Memory B cell (primary cell): ENCODE measurements at places on chromosomes 3 and 15.

GRCh38 chr3:178685591-178685906, 149.3 kb downstream of the KCNMB2 start:
- DNase-seq, result no peak

GRCh38 chr3:66010739-66011655, 27.7 kb downstream of the MAGI1 start:
- DNase-seq, result no peak

DNA sequence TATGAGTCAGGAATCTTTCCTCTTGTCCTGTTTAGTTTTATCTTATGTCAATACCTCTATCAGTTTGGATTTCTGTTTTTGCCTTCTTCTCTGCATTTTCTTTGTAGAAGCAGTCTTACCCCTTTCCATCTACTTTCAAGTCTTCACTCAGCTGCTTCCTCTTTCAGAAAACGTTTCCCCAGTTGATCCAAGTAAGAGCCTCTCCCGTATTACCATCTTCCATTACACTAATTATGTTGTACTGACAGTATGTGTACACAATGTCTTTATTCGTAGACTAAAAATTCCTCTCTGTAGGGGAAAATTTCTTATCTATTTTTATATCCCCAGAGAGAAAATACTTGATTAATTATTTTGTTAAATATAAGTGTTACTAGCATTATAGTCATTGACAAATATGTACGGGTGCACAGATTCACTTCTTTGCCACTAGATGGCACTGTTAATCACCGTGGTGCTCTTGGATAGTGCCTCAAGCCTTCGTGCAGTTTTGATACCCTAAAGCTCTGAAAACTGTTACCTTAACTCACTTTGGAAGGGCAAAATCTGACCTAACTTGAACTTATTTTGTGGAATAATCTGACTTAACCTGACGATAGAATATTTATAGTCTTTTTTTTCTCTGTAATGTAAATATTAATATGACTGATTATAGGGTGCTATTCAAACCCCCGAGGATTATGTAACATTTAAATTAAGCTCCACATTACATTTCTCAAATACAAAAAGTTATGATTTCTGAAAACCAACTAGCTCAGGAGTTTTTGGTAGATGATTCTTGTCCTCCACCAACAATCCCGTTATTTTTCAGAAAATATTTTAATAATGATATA, 74.2 kb upstream of the POU1F1 start:
- DNase-seq, result peak; percentile 26

GRCh38 chr3:6860149-6860953, 564 bp upstream of the GRM7 start:
- DNase-seq, result no peak

DNA sequence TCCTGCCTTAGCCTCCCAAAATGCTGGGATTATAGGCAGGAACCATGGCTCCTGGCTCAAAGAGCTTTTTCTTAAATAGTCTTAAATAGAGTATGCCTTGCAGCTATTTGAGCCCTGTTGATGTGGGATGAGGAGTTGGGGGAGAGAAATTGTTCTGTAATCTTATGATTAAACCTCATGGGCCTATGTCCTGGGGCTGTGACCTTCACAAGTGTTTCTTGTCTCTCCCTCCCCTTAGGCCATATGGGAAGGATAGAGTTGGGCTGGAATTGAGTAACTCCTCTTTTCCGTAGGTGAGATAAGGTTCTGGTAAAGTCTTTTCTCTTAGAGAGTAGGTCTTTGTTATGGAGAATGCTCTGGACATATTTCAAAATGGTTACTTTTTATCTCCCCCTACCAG, 114.3 kb downstream of the ARNT2 start:
- no peak for DNase-seq

- DNase-seq, result no peak
Observed at GRCh38 chr3:122074621-122075265, 19.6 kb downstream of the CD86 start.

- no peak for DNase-seq
Observed at GRCh38 chr3:134858441-134859035, 63.5 kb downstream of the EPHB1 start.

DNA sequence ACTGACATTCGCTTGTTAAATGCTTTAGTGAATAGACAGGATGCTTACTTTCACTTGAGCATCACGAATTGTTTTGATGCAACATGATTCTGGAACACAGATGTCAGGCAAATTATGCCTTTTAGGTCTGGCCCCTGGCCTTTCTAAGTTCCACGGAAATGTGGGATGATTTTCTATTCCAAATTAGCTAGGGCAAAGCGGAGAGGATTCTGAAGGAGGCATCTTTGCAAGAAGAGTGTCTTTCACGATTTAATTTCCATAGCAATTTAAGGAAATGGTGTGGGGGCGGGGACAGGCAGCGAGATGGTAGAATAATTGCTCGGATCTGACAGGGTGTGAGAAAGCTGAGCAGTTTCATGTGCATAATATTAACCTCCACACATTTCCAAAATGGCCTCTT, 238.5 kb upstream of the KCNMB2 start:
- DNase-seq, result no peak

GRCh38 chr3:48679411-48680391, 6.0 kb downstream of the NCKIPSD start:
- no peak for DNase-seq

DNA sequence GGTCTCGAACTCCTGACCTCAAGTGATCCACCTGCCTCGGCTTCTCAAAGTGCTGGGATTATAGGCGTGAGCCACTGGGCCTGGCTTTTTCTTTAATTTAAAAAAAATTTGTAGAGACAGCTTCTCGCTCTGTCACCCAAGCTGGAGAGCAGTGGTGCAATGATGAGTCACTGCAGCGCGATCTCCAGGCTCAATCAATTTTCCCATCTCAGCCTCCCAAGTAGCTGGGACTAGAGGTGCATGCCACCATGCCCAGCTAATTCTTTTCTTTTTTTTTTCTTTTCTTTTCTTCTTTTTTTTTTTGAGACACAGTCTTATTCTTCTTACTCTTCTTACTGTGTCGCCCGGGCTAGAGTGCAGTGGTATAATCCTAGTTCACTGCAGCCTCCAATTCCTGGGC, 19.8 kb downstream of the TUBGCP4 start:
- no peak for DNase-seq

GRCh38 chr3:61975936-61976335, 397.4 kb downstream of the FEZF2 start:
- no peak for DNase-seq

DNA sequence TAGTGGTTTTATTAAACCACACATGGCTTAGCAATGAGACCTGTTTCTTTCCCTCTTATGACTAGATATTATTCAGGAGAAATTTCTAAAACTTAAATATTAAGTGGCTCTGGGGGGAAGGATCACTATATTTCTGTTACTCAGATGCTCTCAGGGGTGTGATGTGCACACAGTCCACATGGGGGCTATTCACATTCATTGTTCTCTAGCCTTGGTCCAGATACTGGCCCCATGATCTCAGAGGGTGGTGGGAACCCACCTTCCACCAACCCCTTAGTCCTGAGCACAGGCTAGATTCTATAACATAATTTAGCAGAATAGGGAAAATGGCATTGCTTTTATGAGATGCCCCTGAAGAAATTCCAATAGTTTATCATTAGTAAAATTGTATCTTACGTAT, 149.0 kb upstream of the ST8SIA2 start:
- DNase-seq, result no peak

- no peak for DNase-seq
Observed at GRCh38 chr15:41985236-41986160, 13.1 kb upstream of the EHD4 start.

GRCh38 chr3:94099311-94099710, 36.5 kb downstream of the NSUN3 start:
- no peak for DNase-seq

DNA sequence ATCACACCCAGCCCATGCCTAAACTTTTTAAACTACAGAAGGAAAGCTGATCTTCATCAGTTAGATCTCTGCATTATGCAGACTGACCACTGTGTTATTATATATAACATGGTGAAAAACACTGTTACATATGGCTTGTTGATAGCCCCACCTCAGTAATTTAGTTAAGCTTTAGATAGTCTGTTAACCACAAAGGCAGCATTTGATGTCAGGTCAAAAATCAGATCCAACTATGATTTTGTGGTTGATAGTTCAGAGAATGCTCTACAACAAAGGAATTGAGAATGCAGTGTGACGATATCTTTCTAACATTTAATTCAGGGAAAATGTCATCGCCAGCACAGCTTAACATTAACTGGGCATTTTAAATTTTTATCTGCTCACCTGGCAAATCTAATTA, 37.7 kb upstream of the LMOD3 start:
- no peak for DNase-seq

DNA sequence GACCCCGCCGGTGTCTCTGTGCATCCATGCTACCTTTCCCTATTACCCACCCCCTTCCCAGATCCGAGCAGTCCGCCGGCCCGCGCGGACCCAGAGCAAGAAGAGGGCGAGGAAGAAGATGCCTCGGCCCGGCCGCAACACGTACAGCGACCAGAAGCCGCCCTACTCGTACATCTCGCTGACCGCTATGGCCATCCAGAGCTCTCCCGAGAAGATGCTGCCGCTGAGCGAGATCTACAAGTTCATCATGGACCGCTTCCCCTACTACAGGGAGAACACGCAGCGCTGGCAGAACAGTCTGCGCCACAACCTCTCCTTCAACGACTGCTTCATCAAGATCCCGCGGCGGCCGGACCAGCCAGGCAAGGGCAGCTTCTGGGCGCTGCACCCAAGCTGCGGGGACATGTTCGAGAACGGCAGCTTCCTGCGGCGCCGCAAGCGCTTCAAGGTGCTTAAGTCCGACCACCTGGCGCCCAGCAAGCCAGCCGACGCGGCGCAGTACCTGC, 788 bp downstream of the FOXB1 start:
- no peak for DNase-seq

- DNase-seq, result no peak
Observed at GRCh38 chr3:76300746-76301145, 515.4 kb upstream of the ZNF717 start.

- peak; percentile 22 for DNase-seq
Observed at GRCh38 chr3:187101184-187102072, 37.9 kb downstream of the RPL39L start.

DNA sequence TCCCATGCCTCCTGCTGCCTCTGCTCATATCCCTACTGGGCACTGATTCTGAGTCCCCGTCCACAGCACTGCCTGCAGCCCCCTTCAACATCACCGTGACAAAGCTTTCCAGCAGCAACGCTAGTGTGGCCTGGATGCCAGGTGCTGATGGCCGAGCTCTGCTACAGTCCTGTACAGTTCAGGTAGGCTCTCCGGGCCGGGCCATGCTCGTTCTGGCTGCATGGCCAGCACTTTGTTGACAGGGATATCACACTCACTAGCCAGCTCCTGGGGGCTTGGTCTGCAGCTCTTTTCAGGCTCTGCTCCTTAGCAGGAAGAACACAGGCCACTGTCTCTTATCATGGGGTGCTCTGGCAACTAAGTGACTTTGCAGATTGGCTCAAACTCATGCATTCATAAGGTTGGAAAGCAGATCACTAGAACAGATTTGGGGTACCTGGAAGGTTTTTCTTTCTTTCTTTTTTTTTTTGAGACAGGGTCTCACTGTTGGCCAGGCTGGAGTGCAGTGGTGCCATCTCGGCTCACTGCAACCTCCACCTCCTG, 6.0 kb downstream of the TYRO3 start:
- no peak for DNase-seq

DNA sequence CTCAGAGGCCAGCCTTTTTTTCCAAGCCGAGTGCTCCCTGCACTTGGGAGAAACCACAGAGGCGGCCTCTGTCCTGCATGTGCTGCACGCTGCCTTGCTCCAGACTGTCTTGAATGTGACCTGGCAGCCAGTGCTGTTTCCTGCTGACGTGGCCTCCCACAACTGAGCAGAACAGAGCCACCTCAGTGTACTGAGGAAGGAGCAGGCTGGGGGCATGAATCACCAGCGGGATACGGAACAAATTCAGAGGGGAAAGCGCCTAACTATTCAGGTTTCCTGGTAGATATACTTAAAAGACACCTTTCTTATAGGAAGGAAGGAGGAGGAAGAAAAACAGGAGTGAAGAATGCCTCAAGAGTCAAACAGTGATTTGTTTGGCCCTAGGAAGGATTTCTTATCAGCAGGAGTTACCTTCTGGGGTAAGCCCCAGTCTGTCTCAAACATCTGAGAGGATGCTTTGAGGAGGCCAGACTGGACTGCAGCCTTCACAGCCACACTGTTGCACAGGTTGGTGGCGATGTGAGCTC, 114.0 kb downstream of the FNDC3B start:
- DNase-seq, result no peak

DNA sequence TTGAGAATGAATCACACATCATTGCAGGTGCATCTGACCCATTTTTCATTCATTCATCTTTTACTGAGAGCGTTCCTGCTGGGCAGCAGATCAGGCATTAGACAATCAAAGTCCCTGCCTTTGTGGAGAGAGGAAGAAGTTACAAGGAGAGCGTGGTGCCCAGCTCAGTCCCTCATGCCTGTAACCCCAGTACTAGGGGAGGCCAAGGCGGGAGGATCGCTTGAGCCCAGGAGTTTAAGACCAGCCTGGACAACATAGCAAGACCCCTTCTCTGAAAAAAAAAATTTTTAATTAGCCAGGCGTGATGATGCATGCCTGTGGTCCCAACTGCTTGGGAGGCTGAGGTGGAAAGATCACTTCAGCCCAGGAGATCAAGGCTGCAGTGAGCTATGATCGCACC, 35.0 kb upstream of the MEX3B start:
- DNase-seq, result no peak

- no peak for DNase-seq
Observed at GRCh38 chr15:60370105-60370868, 27.5 kb downstream of the ANXA2 start.

- no peak for DNase-seq
Observed at GRCh38 chr3:59609657-59610348, 560.0 kb upstream of the CFAP20DC start.

DNA sequence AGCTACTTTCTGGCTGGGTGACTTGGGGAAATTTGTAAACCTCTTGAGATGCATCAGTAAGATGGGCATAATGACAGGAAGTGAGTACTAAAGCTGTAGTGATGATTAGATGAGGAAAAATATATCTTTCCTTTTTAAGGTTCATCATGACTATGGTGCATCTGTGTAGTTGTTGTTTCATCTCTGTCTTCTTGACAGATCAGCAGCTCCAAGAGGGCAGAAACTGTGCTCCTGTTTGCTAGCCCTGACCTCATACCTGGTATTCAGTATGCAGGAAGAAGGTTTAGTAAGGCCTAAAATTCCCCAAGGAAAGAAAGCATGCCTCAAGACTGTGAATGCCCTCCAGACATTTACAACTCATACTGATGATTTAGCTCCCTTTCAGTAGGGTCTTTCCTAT, 82.5 kb upstream of the PSMD6 start:
- no peak for DNase-seq

- DNase-seq, result no peak
Observed at GRCh38 chr3:152271501-152272236, 2.9 kb downstream of the MBNL1 start.

GRCh38 chr3:182261041-182261440, 532.3 kb upstream of the ATP11B start:
- no peak for DNase-seq

- DNase-seq, result no peak
Observed at GRCh38 chr3:98041350-98041749, 6.2 kb upstream of the GABRR3 start.
